Thyroid gland (tissue), 4 donors: ENCODE measurements at places on chromosomes 12 and 14.

DNA sequence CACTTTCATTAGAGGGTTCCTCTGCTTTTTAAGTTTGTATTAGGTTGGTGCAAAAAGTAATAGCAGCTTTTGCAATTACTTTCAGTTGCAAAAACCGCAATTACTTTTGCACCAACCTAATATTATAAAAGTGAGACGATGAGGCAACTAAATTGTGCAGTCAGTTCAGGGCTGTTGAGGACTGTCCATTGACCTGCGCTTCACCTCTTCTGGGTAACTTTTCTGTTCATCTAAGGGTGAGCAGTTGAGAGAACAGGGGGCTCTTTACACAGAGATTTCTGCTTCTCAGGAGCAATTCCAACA is 191.3 kb downstream of the AACS start:
- no peak for DNase-seq

DNA sequence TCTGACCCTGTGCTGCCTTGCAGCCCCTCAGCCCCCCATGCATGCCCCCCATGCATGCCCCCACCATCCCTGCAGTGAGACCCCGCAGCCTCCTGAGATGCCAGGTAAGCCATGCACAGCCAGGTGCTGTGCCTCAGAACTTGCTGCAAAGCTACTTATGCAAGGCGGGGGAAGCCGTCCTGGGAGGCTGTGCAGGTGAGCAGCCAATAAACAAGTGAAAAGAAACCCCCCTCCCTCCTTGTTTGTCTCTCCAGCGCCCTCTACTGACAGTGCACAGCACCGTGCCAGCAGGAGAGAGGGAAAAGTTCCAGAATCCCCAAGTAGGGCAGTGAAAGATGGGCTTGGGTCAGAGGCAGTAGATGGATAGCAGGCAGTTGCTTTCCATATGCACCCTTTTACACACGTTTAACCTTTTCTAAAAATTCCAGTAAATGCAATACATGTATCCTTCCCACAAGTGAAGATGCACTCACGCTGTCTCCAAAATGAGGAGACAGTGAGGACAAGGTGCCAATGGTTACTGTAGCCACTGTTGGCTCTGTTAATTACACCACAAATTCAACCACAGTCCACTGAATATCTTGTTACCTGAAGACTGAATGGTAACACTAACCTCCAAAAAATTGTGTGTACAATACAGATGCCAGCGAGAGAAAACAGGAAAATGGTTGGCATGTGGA is 18.0 kb downstream of the TNFAIP2 start:
- DNase-seq: peak; percentile 53

DNA sequence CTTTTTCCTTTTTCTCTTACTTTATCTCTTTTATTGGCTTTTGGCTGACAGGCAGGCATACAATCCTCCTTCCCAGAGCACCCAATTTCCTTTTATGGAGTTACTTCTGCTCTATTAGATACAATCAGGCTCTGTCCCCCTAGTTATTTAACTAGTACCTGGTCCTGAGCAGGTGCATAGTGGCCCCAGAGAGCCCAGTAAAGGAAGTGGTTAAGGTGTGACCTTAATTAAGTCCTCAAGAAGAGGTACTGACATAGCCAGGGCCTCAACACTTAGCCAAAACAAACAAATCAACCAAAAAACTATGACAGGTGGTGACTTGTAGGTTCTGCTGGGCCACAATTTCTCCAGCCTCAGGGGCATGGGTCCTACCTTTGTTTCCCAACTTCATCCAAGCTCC is 82.9 kb downstream of the CCDC60 start:
- no peak for DNase-seq

- DNase-seq: no peak
These were observed 87.2 kb downstream of the CHGA start for GRCh38 chr14:93010130-93010499.

- DNase-seq: no peak
These were observed 598.8 kb downstream of the SLC16A7 start for GRCh38 chr12:60194678-60195077.

DNA sequence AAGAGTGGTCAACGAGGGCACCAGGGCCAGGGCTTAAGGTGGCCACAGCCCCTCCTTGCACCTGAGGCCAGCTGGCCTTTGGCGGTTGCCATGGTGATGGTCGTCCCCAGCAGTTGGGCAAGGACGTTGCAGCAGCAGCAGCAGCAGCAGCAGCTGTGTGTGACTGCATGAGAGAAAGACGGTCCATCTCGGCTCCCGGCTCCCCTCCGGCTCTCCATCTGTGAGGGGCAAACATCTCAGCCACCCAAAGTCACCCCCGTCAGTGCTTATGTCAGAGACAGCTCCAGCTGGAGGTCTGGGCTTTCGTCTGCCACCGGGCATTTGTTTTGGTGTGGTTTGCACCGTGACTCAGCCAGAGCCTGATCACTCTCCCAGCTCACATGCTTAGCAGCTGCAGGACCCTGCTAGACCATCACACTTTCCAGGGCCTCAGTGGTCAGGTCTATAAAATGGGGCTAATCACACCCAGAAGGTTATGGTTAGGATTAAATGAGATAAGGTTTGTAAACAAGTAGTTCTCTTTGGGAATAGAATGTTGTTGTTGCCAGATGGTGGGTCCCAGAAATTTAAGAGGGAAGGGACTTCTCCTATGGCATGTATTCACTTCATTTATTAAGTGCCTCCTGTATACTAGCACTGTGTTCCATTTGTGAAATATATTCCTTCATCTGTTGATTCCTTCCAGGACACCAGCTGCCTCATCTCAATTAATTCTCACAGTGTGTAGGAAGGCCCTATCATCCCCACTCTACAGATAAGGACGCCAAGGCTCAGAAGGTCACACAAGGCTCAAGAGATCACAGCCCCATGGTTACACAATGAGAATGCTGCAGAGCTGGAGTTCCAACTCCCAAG is 212.6 kb upstream of the LHX5 start:
- DNase-seq: no peak

DNA sequence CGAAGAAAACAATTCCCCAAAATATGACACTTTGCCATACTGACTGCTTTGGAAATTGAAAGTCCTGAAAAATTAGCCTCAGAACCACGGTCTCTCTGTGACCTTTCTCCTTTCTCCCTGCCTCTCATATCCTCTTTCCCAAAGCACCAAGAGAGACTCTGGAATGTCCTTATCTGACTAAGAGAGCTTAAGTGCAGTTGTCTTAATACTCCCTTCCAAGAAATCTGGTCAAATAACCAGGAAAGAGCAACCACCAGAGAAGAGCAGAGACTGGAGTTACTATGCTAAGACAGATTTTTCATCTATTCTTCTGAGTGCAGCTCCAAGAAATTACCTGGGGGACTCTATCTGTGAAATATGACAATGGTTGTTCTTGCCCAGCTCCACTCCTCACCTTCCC is 10.5 kb upstream of the BTG1 start:
- no peak for DNase-seq

DNA sequence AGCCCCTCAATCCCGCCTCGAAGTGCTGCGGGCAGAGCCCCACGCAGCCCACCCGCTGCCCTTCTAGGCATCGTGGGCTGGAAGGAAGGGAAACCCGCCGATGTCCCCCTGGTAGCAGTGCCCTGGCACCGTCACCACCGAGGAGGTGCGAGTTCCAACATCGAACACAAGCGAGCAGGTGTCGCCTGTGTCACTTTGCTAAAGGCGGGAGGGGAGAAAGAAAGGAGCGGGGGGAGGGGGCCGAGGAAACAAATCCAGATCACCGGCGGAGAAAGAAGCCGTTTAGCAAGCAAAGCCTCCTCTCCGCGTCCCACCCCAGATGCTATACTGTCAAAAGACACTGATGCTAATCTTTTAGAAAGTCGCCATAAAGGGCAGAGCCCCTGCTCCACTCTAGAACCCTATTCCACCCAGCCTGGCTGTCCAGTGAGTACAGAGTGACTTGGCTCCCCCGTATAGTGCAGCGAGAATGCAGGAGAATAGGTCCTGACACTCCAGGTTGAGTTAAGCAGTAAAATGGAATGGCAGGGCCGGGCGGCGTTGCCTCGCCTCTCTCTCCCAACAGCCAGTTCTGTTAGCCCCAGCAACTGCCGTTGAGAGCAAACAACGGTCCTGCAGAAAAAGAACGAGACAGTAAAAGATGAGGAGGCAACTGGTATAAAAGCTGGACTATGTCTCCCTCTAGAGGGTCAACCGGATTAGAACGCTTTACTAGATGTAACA is 67.9 kb upstream of the USP15 start:
- DNase-seq: peak; percentile 29
